Activated T-helper 9 cell treated with anti-CD3 and anti-CD28 coated beads, Interleukin-2, amount 50 U/mL, for 16 hours (primary cell): ENCODE measurements at places on chromosomes 12 and 14.

DNA sequence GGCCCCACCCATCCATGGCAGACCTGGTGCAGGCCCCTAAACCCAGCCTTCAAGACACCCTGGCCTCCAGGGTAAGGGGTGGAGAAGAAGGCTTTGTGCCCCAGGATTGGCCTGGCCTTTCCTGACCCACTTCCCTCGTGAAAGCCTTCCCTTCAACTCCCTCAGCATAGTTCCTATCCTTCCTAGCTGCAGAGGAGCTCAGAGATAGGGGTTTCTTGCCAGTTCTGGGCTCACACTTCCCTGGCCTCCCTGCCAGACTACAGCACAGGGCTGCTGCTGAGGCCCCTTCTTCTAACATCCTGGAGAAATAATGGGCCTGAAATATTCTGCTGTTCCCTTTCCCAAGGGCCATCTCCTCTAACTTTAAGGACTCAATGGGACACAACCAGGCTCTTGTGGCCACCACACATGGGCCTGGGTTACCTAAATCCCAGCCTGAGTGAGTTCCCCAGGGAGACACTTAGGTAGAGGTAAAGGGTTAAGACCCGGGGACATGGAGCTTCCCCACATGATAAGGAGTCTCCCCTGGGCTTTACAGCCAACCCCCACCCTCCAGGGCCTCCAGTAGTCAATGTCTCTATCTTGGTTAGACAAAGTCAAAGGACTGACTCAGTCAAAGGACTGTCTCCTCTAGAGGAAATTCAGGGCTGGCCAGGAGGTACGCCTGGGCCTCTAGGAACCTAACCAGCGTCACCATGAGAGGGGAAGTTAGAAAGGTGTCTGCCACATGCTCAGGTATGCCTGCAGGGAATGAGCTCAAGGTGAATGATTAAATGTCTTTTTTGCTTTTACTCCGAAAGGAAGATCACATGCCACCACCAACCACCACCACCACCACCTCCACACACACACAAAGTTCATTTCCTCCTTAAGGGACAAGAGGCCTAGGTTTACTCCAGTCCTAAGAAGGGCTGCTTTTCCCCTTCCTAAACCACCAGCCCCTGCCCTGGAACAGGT, 7.1 kb downstream of the ZFP36L1 start:
- DNase-seq: no peak

- DNase-seq: peak; percentile 39
These were observed 43.3 kb downstream of the AEBP2 start for GRCh38 chr12:19482551-19483109.

- no peak for DNase-seq
These were observed 178.1 kb downstream of the CRADD start for GRCh38 chr12:93855261-93855660.

DNA sequence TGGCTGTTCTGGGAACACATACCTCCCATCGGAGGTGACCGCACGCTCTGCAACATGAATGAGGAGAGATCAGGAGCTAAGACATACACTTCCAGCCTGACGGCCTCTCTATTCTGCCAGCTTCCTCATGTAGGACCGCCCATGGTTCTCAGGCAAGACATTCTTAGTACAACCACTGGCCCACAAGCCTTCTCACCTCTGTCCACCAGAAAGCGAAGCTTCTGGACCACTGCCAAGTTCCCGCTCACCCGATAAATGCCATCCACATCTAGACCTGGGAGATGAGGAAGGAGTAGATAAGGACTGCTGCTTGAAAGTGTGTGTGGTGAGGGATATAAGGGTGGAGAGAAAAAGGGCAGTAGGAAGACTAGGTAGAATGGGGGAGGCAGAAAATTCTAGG, 5.2 kb downstream of the ARHGAP9 start:
- no peak for DNase-seq

GRCh38 chr12:90909069-90909770, 45.8 kb downstream of the CCER1 start:
- DNase-seq: no peak

DNA sequence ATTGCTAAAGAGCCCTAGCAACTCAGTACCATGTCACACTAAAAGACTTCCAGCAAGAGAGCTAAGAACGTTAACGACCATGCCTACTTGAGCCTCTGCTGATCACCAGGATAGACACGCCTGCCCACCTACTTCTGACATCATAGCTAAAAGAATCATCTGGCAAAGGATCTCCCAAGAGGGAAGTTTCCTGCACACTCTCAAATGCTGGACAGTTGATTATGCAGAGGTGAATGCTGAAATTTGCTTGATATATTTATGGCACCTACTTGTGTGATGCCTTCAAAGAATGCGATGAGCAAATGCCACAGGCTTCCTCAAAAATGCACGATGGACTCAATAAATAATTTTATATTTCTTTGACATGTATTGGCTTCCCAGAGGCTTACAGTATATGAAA, 113.6 kb downstream of the GALC start:
- no peak for DNase-seq

GRCh38 chr14:91827746-91828145, 39.6 kb downstream of the TC2N start:
- no peak for DNase-seq

- DNase-seq: no peak
These were observed 1.6 kb upstream of the INF2 start for GRCh38 chr14:104687601-104688504.

DNA sequence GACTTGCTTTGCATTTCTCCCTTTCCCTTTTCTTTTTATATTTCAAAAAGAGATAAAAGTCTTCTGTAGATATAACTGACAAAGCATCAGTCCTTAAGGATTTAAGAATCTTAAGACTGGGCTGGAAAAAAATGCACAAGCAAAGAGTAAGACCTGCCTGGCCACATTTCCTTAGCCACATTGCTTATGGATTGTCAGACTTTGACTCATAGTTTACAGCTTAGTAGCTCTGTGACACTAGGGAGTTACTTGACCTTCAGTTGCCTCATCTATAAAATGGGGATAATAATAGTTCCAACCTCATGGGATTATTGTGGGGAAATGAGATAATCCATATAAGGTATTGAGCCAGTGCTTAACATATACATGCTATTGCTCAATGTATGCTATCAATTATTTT, 66.4 kb upstream of the STK38L start:
- DNase-seq: no peak

DNA sequence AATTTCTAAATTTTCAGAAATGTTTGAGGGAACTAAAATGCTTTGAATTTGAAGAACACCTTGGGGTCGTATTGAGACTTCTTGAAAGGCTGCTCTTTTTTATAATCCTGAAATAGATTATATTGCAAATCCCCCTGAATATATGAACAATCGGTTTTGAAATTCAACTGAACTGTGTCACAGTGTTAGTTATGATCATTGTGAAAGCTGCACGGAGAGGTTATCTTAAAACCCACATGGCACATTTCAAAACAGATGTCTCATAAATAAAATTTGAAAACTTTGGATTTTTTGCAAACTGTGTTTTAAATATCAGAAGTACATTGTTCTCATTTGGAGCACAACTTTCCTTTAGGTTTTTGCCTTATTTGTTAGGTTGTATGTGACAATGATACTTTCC, 218.4 kb downstream of the TMEM117 start:
- no peak for DNase-seq

- DNase-seq: no peak
These were observed 16.7 kb downstream of the HMGA2 start for GRCh38 chr12:65840793-65841670.

DNA sequence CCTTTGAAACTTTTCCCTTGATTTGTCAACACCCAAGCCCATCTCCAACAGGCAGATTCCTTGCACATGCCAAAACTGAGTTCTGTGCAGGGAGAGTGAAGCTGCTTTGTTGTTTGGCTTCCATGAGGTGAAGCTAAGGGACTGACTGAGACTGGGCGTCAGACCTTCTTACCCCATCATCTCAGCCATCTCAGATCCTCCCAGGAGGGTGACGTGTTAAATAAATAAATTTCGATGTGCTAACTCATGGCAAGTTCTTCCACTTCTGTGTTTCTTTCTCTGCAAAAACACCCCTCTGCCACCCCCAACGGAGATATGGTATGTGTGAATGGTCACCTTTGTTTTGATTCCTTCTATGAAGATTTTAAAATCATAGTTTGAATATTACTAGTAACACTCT, 17.8 kb downstream of the UTP20 start:
- no peak for DNase-seq

DNA sequence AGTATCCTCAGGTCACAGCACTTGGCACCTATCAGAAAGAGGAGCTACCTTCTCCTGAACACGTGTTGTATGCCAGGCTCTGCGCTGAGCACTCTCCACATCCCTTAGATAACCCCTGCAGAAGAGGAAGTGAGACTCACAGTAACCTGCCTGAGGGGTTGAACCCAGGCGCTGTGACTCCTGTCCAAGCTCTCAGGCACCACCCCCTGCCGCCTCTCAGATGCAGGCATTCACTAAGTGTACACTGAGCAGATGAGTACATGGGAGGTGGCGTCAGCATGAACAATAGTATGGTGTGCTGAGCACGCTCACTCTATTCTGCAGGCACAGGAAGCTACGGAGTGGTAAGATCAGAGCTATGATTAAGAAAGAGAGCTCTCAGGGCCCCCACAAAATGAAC, 21.0 kb upstream of the RIC8B start:
- DNase-seq: peak; percentile 36

DNA sequence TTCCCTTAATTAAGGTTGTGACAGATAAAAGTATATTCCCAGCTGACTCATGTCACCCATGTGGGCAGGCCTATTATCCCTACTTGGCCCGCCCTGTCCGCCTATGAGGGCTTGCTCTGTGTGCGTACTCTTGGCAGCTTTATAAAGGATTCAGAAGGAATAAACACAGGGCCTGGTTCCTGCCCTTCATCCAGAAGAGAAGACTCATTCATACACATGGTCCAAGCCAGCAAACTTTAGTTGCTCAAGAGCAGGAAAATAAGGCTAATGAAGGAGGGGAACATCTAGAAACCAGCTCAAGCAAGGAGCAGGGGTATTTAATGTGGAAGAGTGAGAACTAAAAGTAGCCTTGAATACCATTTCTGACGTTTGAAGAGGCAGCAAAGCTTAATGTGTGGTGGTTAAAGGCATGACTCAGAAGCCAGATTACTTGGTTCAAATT, 141.9 kb downstream of the CRADD start:
- no peak for DNase-seq

DNA sequence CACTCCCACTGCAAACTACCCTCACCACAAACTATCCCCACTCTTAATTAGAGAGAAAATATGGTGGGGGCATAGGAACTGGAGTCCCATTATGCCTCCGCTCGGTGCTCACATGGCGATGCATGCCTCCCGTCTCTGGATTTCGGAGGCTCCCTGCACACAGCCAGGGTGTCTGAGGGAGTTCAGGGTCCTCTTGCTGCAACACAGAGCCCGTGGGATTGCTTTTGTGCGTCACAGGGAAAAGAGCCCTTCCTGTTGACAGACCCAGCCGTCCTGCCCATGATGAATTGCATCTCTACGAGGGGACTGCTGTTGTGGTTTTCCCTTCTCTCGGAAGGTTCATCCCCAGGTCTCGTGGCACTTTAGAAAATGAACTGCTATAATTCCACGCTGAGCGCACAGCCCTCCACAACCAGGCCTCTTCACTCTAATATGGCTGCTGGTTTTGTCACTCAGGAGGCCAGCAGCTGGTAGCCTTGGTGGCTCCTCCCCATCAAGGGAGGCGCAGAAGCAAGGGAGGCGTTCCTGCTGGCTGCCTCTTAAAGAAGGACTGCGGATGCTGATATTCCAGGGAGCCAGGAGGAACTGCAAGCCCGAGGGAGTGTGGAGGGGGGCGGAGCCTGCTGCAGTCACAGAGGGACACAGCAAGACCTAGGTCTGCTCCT, 158.0 kb downstream of the KCNA5 start:
- no peak for DNase-seq

- DNase-seq: no peak
These were observed 15.4 kb downstream of the SYNE2 start for GRCh38 chr14:63867933-63868921.

DNA sequence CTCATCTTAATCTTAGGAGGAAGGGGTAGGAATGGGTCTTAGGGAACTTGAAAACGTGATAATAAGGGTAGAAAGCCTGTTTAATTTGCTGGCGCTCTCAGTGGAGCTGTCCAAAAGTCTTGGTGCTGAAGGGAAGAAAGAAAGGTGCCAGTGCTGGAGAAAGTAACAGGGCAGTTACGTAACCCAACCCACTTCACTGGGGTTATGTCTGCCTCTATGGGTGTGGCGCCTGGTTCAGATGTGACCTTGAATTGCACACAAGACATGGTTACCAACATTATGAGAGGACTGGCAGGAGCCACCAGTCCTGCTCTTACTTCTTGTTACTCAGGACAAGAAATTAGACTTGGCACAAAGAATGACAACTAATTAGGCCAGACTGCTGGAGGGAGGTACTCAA, 18.6 kb upstream of the GPATCH2L start:
- DNase-seq: no peak

GRCh38 chr12:68900241-68900640, 32.7 kb downstream of the CPM start:
- DNase-seq: no peak

DNA sequence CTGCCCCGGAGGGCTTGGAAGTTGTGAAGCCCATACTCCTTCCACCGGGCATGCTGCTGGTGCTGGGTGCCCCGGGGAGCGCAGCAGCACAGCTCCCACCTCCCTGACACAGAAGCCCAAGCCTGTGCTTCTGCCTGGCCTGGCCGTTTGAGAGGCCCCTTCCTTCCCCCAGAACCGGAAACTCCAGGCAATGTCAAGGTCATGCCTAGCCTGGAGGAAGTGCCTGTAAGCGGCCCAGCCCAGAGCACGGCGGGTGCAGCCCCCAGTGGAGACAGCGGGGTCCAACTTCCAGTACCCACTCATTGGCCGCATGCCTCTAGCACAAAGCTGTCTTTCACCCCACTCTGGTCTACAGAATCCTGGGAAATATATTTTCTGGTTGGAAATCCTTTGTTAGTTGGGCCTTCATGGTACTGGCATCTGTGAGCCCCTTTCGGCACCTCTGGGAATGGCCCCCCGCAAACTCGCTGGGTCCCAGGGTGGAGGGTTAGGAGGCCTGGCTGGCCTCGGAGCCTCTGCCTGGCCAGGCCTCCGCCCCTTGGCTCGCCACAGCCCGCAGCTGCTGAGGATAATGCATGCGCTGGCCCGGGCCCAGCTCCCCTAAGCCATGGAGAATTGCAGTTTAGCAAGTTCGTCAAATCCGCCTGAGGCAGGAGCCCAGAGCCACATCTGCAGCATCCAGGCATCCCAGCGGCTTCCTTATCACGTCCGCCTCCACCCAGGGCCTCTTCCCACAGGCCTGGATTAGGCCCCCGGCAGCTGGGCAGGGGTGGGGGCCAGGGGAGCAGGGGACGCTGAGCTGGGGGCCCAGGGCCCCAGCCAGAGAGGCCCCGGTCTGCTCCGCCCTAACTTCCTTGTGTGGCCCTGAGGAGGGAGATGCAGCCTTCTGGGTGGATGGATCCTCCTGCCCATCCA, 48.9 kb upstream of the DLK1 start:
- no peak for DNase-seq

- no peak for DNase-seq
These were observed 91.2 kb downstream of the PPM1H start for GRCh38 chr12:62843716-62844115.

- DNase-seq: no peak
These were observed 136.1 kb downstream of the PAPOLA start for GRCh38 chr14:96638041-96638855.
